ENCODE measurements at places on chromosomes 5 and 9.

- no peak for DNase-seq
Measured at GRCh38 chr5:108295578-108296368, 86.1 kb downstream of the FBXL17 start.

DNA sequence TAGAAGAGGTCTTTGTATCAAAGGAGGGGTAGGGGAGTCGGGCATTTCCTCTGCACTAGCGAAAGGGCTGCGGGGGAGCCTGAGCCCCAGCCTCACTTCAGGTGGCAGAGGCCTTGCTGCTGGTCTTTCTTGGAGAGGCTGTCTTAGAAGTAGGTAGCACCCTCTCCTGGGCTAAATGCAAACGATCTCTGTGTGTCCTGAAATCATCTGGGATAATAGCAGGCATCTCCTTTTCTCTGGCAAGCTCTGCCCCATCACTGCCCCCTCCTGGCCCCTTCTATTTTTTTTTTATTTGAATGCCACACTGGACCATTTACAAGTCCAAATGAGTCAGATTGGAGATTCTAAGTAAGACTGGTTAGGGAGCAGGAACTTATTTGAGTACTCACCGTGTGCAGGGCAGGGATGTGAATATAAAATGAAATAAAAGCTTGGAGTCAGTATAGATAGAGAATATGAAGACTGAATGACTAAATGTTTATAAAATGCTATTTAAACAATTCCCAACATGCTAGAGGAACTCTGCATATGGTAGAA is 137.1 kb downstream of the FGF1 start:
- peak; percentile 67 for DNase-seq

DNA sequence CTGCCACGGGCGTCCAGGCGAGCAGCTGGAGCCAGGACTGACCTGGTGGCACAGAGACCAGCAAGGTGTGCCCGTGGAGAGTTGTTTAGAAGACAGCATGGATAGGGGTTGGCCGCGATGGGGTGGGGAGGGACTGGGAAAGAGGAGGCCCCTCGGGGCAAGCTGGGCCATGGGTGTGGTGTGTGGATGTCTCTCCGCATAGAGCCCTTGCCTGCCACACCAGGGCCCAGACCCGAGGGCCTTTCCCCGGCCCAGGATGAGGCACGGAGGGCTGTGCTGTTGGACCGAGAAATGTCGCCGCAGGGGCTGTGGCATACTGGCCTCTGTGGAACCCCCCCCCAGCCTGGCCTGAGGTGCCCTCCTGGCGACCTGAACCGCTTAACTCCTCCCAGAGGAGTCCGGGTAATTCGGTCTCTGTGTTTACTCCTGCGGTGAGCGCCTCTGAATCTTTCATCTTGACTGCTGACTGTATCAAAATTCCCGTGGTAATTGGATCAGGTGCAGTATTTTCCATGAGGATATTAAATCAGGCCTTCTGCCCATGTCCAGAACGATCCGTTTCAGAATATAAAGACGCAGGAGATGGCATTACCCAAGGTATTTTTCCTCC is 22.5 kb upstream of the LAMC3 start:
- no peak for DNase-seq

- no peak for DNase-seq
Measured at GRCh38 chr5:151612689-151613427, 21.7 kb upstream of the FAT2 start.

DNA sequence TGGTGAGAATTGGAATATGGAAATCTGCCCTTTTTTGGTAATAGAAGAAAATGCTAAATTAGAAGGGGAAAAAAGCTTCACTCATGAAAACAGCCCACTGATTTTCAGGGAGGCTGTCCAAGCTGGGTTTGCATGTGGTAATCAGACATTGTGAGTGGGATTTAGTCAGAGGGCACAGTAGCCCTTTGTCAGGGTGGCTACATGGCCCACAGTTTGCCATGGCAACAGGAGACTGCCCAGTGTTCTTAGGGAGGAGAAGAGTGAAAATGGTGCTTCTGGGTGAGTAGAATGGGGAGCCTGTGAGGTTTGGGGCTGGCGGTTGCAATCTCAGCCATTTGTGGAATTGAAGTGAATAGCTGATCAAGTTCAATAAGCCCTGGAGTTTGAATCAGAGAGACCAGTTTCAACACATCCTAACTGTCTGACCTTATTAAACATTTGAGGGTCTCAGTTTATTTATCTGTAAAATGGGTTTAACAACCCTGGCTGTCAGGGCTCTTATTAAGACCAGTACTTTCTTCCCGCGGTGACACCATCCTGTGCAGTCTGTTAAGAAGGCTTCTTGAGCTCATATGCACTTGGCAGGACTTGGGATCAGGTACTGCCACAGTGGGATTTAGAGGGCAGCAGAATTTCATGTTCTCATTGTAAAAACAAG is 107.6 kb upstream of the TNC start:
- no peak for DNase-seq

- no peak for DNase-seq
Measured at GRCh38 chr9:134895097-134895496, 14.5 kb downstream of the FCN2 start.

GRCh38 chr5:6188344-6188743 is 190.0 kb downstream of the MED10 start:
- no peak for DNase-seq

DNA sequence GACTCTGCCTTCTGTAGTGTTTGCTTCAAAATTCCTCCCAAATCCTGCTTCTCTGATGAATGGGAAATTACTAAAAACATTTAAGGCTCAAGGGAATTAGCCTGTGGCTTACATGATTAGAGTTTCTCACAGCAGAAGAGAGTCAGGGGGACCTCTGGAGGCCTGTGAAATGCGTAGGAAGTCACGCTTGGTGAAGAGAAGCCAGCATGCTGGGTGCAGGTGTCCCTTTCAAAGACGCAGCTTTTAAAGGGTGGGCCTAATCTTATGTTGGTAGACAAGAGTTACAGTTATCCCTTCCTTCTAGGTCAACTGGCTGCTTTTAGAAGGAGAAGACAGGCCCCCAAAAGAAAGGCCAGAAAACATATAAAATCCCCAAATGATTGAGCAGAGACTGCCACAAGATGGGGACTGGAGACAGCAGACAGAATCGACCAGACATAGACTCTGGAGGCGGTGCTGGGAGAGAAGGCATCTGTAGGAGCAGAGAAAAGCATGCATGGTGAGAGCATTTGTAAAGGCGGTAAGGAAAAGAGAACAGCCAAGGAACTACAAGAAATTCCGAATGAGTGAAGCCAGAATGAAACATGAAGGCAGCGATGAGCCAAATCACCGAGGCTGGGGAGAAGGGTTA is 42.3 kb downstream of the B4GALT1 start:
- no peak for DNase-seq

DNA sequence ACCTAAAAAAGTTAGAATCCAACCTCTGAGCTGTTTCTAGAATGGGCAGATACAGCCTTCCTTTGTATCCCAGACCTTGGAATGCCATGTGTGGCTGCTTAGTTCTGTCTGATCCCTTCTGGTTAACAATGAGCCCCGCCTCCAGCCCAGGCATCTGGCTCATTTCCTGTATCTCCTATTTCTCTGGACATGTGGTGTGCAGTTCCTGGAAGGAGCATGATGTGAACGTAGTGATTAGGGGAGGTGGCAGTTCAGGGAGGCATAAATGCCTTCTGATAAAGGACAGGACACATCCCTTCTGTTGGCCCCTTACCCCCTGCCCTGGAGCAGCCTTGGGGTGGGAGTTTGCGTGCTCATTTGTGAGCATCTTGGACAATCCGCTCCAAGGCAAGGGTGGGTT is 243.0 kb downstream of the ZSWIM6 start:
- no peak for DNase-seq
